Stimulated activated CD8-positive, alpha-beta memory T cell treated with anti-CD3 and anti-CD28 coated beads, Interleukin-15, amount 100 ng/mL, for 48 hours (primary cell): ENCODE measurements at places on chromosomes 13 and 19.

DNA sequence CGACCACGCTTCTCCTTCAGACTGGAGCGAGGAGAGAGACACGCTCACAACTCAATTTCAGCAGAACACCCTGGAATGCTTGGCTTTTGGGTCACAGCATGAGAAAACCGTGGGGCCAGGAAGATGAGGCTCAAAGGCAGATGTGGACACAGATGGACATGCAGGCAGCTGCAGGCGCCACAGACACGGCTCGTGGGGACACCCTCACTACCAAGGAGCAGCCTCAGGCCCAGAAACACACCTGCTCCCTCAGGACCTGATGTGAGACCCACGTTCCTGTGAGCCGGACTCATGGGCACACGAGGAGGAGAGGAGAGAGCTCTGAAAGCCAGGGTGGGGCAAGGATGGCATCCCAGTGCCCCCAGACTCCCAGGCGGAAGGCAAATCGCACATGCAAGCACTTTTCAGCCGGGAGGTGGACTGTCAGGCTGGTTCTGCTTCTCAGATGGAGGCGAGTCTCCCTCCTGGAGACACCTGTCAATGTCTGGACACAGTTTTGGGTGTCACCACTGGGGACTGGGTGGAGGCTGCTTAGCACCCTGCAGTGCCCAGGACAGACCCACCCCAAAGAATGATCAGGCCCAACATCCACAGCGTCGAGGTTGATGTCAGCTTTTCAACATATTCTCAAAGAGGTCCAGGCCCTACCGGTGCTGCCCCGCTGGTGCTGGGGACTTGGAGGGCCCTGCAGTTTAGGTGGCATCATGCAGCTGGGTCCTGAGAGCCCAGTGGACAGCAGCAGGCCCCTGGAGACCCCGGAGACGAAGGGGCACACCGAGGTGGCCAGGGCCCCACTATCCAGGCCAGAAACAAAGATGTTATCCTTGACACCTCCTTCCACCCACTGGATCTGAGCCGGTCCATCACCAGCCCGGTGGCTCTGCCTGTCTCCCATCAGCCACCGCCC lies 2.3 kb downstream of the ABHD17A start:
- no peak for DNase-seq

DNA sequence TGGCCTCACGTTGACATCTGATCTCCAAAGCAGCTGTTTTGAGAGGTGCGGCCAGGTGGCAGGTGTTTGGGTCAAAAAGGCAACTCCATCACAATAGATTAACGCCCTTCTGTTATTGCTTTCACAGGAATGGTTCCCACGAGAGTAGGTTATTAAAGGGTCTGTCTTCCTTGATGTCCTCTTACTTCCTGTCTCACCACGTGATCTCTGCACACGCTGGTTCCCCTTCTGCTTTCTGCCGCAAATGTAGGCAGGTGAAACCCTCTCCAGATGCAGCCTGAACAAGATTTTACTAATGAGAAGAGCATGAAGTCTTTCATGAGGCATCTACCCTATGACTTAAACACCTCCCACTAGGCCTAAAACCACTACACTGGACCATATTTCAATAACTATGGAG lies 22.8 kb upstream of the ZNF564 start:
- DNase-seq = no peak

DNA sequence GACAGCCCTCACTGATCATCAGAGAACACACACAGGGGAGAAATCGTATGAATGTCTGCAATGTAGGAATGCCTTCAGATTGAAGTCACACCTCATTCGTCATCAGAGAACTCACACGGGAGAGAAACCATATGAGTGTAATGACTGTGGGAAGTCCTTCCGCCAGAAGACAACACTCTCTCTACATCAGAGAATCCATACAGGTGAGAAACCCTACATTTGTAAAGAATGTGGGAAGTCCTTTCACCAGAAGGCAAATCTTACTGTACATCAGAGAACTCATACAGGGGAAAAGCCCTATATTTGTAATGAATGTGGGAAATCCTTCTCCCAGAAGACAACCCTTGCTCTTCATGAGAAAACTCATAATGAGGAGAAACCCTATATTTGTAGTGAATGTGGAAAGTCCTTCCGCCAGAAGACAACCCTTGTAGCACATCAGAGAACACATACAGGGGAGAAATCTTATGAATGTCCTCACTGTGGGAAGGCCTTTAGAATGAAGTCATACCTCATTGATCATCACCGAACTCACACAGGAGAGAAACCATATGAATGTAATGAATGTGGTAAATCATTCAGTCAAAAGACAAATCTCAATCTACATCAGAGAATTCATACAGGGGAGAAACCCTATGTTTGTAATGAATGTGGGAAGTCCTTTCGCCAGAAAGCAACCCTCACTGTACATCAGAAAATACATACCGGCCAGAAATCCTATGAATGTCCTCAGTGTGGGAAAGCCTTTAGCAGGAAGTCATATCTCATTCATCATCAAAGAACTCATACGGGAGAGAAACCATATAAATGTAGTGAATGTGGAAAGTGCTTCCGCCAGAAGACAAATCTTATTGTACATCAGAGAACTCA lies 32.5 kb downstream of the ZNF567 start:
- no peak for DNase-seq

DNA sequence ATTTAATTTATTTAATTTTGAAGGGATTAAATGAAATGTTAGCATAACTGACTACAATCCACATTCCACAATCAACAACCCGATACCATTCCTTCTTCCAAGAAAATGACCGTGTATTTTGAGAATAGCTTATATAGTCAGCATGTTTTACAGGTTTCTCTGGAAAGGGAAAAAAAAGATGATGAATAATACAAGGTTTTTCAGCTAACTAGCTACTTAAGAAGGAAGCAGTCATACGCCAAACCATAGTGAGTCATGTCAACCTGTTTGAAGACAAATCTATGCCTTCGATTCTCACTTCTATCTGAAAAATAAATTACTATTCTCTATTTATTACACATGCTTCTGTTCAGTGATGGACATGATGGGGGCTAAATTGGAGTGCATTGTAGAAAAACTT lies 258.6 kb downstream of the EFNB2 start:
- no peak for DNase-seq

GRCh38 chr13:28719227-28720055 lies 671 bp upstream of the SLC46A3 start:
- DNase-seq = no peak

GRCh38 chr13:110525328-110526319 lies 35.9 kb downstream of the RAB20 start:
- no peak for DNase-seq

DNA sequence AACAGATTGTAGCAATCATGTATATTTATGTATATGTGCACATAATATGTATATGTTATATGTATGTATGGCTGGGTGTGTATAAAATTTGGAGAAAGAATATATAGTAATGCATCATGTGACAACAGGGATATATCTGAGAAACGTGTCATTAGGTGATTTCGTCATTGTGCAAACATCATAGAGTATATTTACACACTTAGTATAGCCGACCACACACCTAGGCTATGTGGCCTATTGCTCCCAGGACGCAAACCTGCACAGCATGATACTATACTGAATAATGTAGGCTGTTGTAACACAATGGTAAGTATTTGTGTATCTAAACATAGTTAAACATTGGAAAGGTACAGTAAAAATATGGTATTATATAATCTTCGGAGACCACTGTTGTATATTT lies 43.8 kb downstream of the ESD start:
- DNase-seq = no peak

GRCh38 chr13:47119575-47120235 lies 222.9 kb upstream of the HTR2A start:
- no peak for DNase-seq

DNA sequence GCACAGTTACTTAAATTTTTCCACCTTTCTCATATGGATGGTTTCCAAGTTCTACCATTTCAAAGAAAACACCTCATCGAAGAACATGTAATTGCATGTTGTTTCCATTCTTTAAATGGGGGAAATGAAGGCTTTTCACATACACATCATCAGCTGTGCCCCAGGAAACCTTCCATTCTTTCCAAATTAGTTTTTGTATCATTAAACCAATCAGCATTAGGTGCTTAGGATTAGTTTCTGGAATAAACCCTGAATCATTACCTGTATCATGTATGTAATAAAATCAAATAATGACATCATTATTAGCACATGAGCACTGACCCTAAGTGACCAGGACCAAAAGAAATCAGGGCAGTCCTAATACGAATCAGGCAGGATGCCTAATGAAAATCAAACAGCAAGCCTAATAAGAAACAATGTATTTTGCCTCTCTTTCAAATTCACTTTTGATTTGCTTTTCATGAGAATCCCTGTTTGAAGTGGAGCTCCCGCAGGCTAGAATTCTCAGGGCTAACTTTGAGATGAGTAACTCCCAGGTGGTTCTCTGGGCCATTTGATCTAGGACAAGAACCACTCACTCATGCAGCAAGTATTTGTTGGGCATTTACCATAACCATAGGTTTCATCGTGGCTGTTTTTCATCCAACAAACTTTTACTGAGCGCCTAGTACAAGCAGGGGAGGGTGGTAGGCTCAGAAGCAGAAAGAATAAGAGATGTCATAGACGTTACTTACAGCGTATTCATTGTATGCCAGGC lies 89.2 kb downstream of the MZT1 start:
- DNase-seq = no peak

DNA sequence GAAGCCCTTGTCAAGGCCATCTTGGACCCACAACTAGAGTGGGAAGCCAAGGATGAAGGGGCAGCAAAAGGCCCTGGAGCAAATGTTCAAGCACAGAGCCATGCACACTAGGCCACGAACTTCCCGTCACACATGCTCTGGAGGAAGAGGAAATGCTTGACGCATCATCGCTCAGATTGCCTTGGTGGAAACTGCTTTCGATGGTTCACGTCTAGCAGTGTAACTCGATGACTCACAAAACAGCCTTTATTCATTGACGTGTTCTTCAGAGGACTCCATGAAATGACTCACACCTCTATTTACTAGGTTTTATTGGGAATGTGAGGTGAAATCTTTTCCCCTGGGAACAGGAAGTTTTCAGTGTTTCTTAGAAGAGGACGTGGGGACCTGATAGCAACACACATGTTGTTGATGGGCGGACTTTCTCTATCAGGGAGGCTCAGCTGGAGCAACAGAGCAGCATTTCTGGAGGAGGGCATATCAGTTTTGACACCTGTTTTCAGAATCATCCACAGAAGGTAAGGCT lies 79.8 kb upstream of the FLT1 start:
- peak; percentile 13 for DNase-seq

- no peak for DNase-seq
These were observed 341.1 kb downstream of the ENOX1 start for GRCh38 chr13:43445668-43446067.

GRCh38 chr13:51772105-51772455 lies 31.9 kb downstream of the DHRS12 start:
- DNase-seq = no peak

DNA sequence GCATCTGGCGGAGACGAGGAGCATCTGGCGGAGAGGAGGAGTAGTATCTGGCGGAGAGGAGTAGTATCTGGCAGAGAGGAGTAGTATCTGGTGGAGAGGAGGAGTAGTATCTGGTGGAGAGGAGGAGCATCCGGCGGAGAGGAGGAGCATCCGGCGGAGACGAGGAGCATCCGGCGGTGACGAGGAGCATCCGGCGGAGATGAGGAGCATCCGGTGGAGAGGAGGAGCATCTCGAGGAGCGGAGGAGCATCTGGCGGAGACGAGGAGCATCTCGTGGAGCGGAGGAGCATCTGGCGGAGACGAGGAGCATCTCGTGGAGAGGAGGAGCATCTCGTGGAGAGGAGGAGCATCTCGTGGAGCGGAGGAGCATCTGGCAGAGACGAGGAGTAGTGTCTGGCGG lies 18.6 kb downstream of the C13orf46 start:
- DNase-seq = no peak

GRCh38 chr19:38741670-38742069 lies 2.6 kb downstream of the CAPN12 start:
- no peak for DNase-seq

DNA sequence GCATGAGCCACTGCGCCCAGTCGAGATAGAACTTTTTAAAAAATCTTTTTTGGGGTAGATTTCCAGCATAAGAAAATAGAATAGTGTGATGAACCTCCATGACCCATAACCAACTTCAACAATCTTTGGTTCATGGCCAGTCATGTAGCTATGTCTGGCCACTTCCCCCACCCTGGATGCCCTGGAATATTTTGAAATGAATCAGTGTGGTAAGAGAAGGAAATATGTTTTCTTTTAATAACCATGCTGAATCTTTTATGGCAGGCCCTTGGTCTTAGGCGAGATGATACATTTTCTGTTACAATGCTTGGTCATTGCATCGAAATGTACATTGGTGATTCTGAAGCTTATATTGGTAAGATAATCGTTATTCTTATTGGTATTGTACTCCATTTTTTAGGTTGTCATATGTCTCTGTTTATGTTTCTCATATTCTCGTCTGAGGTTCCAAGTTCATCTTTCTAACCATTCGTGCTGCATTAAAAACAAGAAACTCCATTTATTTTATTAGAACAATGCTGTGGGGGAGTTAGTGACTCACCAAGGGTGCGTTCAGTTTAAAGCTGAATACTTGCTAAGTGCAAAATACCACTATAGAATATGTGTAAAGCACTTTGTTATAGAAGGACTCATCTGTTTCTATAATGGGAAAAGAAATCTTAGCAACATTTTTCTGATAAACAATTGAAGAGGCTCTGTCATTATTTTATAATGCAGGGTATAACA lies 16.4 kb upstream of the UPF3A start:
- no peak for DNase-seq

GRCh38 chr19:19956434-19957075 lies 55.8 kb downstream of the ZNF93 start:
- no peak for DNase-seq

- DNase-seq = no peak
These were observed 40.1 kb downstream of the SERTM1 start for GRCh38 chr13:36713887-36714286.

DNA sequence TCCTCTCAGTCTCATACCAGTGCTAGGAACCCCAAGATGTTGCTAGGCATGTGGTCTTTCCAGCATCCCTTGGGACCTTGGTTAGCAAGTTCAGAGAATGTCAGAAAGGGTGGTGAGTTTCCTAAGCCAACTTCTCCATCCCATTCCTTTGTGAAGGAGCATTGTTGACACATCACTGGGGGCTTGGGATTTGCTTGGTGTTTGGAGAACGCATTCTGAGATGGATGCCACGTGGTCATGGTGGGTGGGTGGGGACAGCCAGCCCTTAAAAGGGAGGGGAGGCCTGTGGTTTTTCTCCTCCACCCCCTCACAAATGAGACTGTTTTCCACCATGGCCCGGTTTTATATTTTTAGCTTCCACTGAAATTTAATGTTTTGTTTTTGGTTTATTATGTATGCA lies 83.3 kb upstream of the ZNF536 start:
- no peak for DNase-seq
